ENCODE measurements at places on chromosomes 16 and 17. TPM values are rescaled to one million over a fixed set of nuclear protein-coding genes. Genes with fewer than 3 reads are reported as not detected.

The TEKT1 gene
- not detected for polyA plus RNA-seq

The SLC16A13 gene
- not detected for polyA plus RNA-seq

The TAC4 gene
- not detected for polyA plus RNA-seq

The PDIA2 gene
- polyA plus RNA-seq, result not detected

The CPD gene
- 14.3 TPM for polyA plus RNA-seq

The CDRT15 gene
- not detected for polyA plus RNA-seq

The CHMP6 gene
- polyA plus RNA-seq, result not detected

The MRM3 gene
- polyA plus RNA-seq, result 4.8 TPM

The MT1M gene
- polyA plus RNA-seq, result 3.7 TPM

The RNF112 gene
- 12.7 TPM for polyA plus RNA-seq

The C16orf54 gene
- not detected for polyA plus RNA-seq

The ESRP2 gene
- polyA plus RNA-seq, result not detected

The NME2 gene
- 51.9 TPM for polyA plus RNA-seq

The LGALS9C gene
- polyA plus RNA-seq, result not detected

The MYH2 gene
- polyA plus RNA-seq, result not detected

Data from Purkinje cell (primary cell).